Fibroblast of mammary gland (primary cell): ENCODE measurements at places on chromosomes 7 and 10.

DNA sequence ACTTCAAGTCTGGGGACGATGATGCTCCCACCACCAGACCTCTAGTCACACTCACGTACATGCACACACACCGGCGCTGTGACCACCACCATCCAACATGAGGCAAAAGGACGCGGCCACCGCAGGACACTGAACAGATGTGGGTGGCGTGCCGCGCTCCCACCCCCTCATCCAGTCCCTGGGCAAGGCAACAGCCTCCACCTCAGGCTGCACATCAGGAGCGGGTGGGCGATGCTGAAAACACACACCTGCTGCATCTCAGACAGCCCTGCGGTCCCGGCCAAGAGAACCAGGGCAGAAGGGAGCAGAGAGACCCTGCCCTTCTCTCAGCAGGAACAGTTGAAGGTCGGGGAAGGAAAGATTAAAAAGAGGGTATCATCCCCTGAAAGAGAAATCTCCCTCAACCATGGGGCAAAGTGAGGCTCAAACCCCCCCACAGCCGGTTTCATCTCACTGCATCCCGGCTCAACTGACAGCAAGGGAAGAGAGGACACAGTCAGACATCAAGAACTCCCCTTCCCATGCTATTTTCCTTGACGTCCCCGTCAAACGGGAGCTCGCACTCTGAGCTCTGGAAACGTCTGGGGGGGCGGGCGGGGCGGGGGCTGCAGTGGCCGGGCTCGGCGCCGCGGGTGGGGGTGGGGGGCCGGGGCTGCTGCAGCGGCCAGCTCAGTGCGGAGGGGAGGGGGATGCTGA, 1.1 kb downstream of the CAMK2G start:
- no peak for DNase-seq

DNA sequence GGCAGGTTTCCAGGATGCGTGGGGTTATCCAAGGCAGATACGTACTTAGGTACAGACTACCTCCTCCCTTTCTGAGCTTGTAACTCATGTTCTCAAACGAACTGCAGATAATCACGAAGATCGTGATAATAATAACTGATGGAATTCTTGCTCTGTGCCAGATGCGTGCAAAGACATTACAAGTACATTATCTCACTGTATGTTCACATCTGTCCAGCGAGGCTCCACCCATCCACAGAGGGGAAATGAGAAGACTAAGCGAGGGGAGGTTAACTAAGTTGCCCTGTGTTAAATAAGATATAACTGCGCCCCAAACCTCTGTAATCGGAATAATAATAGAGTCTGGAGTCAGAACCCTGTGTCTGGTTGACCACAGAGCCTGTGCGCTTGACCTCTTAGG, 1.9 kb downstream of the GALNT17 start:
- no peak for DNase-seq

DNA sequence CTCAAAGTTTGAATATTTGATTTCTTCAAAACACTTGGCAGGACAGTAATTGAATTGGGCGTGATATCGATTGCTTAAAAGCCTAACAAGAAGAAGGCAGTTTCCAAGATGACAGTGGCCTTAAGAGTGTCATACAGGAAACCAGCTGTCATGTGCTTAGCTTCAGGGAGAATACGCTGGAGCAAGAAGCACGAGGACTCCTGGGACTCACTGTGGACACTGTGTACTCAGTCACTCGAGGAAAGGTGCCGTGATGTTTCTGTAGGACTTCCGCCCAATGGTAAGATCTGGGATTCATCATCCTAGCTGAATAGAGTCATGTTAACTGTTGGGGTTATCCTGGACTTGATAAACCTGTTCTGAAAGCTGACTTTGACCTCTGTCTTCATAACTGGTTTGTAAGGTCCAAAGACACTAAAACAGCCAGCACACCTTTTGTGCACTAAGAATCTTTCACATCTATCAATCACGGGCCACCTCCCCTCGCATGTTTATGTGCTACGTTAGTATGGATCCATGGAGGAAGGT, 113.5 kb downstream of the CELF2 start:
- DNase-seq: no peak

GRCh38 chr10:11604865-11605650, 6.4 kb downstream of the USP6NL start:
- DNase-seq: no peak

GRCh38 chr10:103645141-103646054, 151.9 kb downstream of the NEURL1 start:
- DNase-seq: peak; percentile 99

DNA sequence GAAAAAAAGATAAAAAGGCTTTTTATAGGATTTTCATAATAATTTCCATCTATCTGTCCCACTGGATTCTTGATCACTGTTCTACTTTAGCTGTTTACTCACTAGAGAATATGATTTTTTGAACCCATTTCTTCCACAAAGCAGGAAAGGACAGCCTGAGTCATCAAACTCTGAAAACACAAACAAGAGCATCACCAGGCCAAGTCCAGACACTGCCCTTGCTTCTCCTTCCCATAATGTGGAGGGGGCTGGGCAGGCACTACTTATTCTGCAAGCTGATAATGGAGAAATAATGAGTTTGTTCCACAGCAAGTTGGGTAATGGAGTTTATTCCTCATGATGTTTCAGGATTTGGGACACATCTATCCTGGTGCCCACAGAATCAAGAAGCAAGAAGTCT, 13.0 kb upstream of the KCNIP2 start:
- DNase-seq: peak; percentile 72

GRCh38 chr7:139699640-139700504, 77.9 kb downstream of the HIPK2 start:
- DNase-seq: no peak

GRCh38 chr7:105675934-105676371, 94.7 kb upstream of the EFCAB10 start:
- no peak for DNase-seq

DNA sequence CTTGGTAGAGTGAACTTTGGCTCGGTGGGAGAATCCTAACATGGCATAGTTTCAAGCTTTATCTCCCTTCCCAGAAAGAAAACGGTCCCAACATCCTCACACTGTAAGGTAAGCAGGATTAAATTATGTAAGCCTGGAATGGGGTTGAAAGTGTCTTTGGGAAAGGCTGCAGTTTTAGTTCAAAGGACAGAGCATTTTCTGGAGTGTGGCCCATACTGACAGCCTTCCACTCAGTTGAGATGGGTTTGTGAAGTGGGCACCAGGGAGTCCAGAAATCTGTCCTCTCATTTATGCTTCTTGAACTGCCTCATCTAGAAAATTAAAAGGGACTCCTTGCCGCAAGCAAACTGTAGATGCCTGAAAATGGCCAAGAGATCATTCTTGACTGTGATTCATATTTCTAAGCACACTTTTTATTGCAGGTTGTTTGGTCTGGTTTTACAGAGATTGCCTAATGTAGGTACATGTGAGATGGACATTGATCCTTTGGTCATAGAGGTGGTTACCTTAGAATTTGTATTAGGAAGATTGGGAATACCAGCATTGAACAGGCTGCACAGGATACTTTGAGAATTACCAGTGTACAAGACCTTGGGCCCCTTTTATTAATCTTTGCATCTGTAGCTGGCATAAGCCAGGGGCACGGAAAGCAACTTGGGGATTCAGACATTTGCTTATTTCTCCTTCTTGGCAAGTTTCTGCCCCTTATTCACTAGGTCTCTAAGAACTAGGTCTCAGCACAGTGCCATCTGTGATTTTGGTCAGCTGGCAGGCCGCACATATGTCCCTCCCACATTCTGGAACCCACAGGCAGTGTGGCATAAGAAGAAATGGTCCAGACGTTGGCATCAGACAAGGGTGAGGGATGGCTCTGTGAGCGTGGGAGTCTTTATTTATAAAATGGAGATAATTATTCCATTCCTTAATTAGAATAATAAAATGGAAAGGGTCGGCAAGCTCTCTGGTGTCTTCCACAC, 125.9 kb downstream of the GLCCI1 start:
- no peak for DNase-seq

- peak; percentile 28 for DNase-seq
Observed at GRCh38 chr10:33524966-33525365, 190.5 kb upstream of the NRP1 start.

GRCh38 chr10:33712825-33713224, 378.4 kb upstream of the NRP1 start:
- DNase-seq: no peak

DNA sequence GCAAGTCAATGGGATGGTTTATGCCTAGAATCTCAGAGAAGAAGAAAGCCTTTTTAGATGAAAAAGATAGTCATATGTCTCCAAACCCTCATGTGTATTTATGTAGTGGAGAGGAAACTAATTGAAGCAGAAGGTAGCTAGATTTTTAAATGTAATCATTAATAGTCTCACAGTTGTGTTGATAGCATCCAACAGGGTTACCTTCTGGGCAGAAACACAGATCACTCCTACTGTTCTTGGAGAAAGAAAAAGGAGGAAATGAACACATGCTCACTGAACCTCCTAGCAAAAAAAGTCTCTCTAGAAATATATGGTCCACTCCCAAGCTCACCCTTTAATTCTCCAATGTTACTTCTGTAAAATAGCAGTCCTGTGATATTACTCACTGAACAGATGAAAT, 777.2 kb upstream of the C7orf33 start:
- no peak for DNase-seq

DNA sequence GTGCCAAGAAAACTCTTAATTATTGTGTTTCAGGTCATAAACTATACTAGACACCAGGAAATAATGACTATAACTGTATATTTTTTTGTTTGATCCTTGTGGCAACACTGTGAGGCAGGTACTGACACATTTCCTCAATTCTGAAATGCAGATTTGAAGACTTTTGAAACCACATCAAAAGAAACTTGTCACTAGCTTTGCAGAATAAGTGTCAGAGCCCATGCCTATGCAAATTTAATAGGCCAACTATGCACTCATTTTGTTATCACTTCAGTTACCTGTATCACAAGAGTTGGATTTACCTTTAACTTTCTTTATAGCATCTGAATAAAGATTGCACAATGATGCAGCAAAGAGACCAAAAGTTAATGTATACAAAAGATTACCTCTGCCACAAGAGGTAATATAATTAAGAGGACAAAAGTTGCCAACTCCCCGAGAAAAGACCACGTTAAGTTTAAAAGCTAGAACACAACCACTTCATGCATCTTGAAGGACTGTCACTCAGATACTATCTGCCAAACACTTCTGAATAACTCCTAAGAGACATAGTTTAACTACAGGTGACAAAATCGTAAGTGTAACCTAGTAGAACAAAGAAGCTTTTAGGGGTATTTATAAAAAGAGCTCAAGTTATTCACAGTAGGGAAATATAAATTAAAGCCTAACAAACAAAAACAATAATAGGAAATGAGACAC, 80.5 kb downstream of the ELAPOR2 start:
- DNase-seq: no peak

DNA sequence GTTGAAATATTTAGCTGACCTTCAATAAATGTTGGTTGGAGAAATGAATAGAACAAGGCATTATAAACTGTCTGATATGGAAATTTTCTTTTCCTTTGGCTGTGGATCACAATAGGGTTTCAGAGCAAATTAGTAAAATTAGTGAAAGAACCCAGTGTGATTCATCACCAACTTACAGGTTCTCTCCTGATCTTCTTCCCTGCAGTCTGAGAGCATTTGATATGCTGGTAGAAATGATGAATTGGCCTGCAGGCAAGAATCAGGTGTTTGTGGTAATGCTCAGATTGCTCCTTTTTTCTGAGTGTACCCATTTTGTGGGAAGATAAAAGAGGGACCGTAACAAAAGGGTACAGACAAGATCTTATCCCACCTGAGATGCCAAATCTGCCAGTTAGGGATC, 51.9 kb downstream of the BTAF1 start:
- no peak for DNase-seq
